ENCODE measurements at places on chromosomes 4 and X.

DNA sequence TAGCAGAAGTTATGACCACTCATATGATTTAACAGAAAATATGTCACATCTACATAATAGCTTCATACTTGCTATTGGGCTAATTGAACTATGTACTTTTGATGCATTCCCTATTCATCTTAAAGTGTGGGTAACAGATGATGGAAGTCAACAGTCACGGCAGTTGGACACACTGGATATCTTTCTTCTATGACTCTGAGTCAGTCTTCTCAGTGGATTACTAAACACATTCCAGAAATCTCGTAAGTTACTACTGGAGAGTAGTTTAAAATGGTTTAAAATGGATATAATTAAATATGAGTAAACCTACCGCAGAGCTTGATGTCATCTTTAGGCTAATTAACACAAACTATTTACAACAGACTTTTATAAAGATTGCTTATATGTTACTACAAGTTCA is 30.1 kb upstream of the CFAP299 start:
- peaks cover 15% of the 10 kb centered on the region for H3K27me3 ChIP-seq
- no peak overlapping the region for H3K27ac ChIP-seq
- no peak overlapping the region for H3K4me3 ChIP-seq
- H3K4me1 ChIP-seq, result no peaks in the 10 kb centered on the region
- DNase-seq, result no peak
- no peaks in the 10 kb centered on the region for H3K36me3 ChIP-seq

- no peak overlapping the region for H3K4me3 ChIP-seq
- H3K36me3 ChIP-seq, result peaks cover 37% of the 10 kb centered on the region
- peak overlapping the region; percentile 71 for H3K27ac ChIP-seq
- peaks cover 3% of the 10 kb centered on the region for H3K27me3 ChIP-seq
- no peak for DNase-seq
Measured at GRCh38 chr4:38050560-38051350, 90.6 kb downstream of the PTTG2 start.

DNA sequence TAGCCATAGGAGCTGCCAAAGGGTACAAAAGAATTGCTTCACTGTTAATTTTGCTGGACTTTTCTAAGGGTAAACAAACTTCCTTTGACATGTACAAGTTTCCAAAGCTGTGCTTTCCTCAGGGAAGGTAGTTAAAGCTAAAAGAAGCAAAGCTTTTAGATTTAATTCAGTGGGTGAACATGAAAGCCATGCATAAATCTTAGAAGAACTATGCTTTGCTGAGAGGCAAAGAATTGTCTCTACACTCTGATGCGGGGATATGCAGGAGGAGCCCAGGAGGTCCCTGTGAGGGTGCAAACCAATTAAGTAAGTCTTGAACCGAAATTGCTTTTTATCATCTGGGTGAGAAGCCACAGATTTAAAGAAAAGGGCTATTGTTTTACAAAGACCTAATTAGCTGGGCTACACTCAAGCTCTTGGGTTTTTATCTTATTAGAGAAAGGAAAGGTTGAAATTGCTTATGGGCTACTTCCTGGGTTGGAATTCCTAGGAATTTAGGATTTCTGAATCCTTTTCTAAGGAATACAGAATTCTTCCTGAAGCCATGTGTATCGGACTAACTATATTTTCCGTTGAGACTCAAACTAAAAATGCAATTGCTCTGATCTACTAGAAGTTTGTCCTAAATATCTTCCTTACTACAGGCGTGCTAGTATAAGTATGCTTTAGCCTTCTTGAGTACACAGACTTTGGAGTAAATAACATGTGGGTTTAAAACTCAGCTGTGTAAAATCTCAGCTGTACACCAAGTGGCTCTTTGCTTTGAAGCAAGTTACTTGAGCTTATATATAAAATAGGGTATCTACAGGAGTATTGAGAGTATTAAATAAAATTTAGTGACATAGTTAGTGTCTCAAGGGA is 188.4 kb upstream of the ANK2 start:
- H3K4me1 ChIP-seq, result peaks cover 49% of the 10 kb centered on the region
- peak overlapping the region; percentile 93 for H3K27ac ChIP-seq
- peak overlapping the region; percentile 62 for H3K4me3 ChIP-seq

GRCh38 chr4:157808796-157809383 is 363.9 kb downstream of the GASK1B start:
- H3K4me1 ChIP-seq, result peaks cover 5% of the 10 kb centered on the region
- H3K27me3 ChIP-seq, result no peaks in the 10 kb centered on the region
- DNase-seq, result no peak
- no peaks in the 10 kb centered on the region for H3K36me3 ChIP-seq

DNA sequence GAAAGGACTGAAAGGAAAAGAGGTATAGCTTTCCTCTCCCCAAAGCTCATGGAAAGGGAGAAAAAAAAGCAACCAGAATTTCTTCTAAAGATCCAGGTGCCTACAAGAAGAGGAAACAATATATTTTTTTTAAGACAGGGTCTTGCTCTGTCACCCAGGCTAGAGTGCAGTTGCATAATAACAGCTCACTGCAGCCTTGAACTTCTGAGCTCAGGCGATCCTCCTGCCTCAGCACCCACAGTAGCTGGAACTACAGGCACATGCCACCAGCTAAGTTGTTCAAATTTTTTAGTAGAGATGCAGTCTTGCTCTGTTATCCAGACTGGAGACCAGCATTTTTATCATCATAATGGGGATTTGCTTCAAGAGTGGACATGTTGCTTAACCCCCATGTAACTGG is 30.5 kb upstream of the BBS12 start:
- no peaks in the 10 kb centered on the region for H3K36me3 ChIP-seq
- no peak overlapping the region for H3K4me3 ChIP-seq
- H3K4me1 ChIP-seq, result no peaks in the 10 kb centered on the region
- no peak for DNase-seq
- H3K27ac ChIP-seq, result no peak overlapping the region
- H3K27me3 ChIP-seq, result no peaks in the 10 kb centered on the region

GRCh38 chr4:150561143-150561737 is 20.7 kb upstream of the MAB21L2 start:
- DNase-seq, result no peak
- H3K36me3 ChIP-seq, result peaks cover 16% of the 10 kb centered on the region
- no peak overlapping the region for H3K4me3 ChIP-seq
- no peaks in the 10 kb centered on the region for H3K4me1 ChIP-seq

DNA sequence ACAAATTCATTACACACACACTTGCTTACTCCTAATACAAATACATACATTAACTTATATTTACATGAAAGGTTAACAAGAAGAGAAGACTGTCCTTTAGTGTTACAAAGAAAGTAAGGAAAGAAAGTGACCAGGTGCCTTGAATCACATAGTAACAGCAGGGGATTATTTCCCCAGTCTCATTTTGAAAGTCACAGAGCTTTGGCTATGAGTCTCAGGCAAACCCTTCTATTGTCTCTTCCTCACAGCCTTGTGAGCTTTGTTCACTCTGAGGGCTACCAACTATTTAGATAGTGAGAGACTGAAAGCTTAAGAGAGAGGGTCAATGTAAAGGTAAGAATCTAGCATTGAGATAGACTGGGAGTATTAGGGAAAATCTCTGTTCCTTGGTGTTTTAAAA is 161.6 kb downstream of the NPNT start:
- H3K36me3 ChIP-seq, result peaks cover 4% of the 10 kb centered on the region
- no peak overlapping the region for H3K4me3 ChIP-seq
- H3K4me1 ChIP-seq, result no peaks in the 10 kb centered on the region
- H3K27ac ChIP-seq, result no peak overlapping the region
- DNase-seq, result no peak
- no peaks in the 10 kb centered on the region for H3K27me3 ChIP-seq

DNA sequence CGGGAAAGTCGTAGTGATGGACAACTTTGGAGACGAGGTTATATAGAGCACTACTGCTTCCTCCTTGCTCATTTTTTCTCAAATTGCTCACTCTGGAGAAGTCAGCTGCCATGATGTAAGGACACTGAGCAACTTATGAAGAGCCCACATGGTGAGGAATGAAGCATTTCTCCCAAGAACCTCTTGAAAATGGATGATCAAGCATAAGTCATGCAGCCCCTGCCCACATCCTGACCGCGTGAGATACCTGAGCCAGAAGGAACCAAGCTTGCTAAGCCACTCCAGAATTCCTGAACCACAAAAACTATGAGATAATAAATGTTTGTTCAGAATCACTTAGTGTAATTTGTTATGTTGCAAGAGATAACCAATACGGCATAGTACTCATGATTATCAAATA is 42.8 kb downstream of the PDE5A start:
- peaks cover 27% of the 10 kb centered on the region for H3K36me3 ChIP-seq
- no peaks in the 10 kb centered on the region for H3K4me1 ChIP-seq
- DNase-seq, result no peak
- H3K27ac ChIP-seq, result peak overlapping the region; percentile 39
- H3K27me3 ChIP-seq, result no peaks in the 10 kb centered on the region
- no peak overlapping the region for H3K4me3 ChIP-seq

DNA sequence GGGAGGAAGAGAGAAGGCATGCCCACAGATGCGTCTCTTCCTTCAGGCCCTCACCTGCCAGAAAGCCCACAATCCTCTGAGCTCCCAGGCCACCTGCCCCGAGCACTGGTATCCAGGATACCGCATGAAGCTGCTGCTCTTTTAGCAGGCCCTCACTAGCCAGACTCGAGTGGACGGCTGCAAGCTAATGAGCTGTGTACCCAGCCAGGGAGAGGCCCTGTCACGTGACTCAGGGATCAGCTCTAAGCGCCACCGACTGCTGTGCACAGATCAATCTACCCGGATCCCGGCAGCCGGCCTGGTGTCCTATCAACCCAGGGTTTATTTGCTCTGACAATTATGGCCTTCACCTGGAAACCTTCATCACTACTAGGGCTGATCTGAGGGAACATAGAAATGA is 39.0 kb downstream of the BCOR start:
- H3K27me3 ChIP-seq, result no peaks in the 10 kb centered on the region
- H3K27ac ChIP-seq, result no peak overlapping the region
- peaks cover 29% of the 10 kb centered on the region for H3K4me1 ChIP-seq
- H3K4me3 ChIP-seq, result no peak overlapping the region
- no peak for DNase-seq
- peaks cover 60% of the 10 kb centered on the region for H3K36me3 ChIP-seq

GRCh38 chrX:123504047-123504446 is 228.8 kb downstream of the THOC2 start:
- H3K4me3 ChIP-seq, result no peak overlapping the region
- H3K27ac ChIP-seq, result no peak overlapping the region
- no peaks in the 10 kb centered on the region for H3K36me3 ChIP-seq

DNA sequence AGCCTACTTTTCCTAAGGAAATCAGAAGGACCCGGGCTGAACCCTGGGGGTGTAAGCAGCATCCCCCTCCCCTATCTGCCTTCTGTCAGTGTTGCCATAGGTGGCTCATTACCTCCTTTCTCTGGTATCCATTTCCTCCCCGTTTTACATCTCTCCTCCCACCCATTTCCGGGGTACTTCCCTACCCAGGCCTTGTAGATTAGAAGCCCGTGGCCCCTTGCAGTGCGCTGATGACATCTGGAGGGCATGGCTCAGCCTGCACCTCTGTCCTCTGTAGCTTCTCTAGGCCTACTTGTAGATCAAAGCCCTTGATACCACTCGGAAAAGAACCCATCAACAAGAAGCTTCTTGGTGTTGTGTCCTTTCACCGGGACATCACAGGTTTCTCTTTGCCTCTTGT is 71.8 kb downstream of the NBDY start:
- no peaks in the 10 kb centered on the region for H3K27me3 ChIP-seq
- no peak overlapping the region for H3K4me3 ChIP-seq
- peak overlapping the region; percentile 73 for H3K27ac ChIP-seq
- no peak for DNase-seq
- peaks cover 26% of the 10 kb centered on the region for H3K36me3 ChIP-seq
- H3K4me1 ChIP-seq, result peaks cover 43% of the 10 kb centered on the region

DNA sequence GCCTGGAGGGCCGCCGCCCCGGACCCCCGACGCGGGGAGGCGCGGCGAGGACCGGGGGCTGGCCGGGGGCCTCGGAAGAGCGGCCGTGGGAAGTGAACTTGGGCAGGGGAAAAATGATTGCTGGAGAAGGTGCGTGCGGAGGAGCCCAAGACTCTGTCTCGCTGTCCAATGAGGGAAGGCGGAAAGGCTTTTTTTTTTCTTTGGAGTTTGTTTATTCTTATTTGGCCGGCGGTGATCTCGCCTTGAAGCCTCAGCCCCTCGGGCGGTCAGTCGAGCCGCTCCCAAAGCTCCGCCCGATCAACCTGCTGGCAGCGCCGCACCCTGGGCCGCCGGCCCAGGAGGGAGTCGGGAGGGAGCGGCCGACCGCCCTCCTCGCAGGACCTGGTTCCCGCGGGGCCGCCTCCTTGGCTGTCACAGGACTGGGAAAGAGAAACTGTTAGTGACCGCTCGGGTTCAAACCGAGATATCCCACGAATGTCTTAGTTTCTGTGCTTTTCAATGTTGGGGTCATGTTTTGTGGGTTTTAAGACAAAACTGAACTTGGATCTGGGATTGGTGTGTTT is 2.5 kb downstream of the CPEB2 start:
- DNase-seq, result peak; percentile 46
- peaks cover 32% of the 10 kb centered on the region for H3K27me3 ChIP-seq
- H3K36me3 ChIP-seq, result no peaks in the 10 kb centered on the region
- peaks cover 10% of the 10 kb centered on the region for H3K4me1 ChIP-seq
- no peak overlapping the region for H3K27ac ChIP-seq

GRCh38 chr4:158819942-158820786 is 51.3 kb downstream of the FNIP2 start:
- no peak overlapping the region for H3K4me3 ChIP-seq
- H3K27me3 ChIP-seq, result peaks cover 3% of the 10 kb centered on the region
- H3K27ac ChIP-seq, result no peak overlapping the region
- no peaks in the 10 kb centered on the region for H3K36me3 ChIP-seq

- DNase-seq, result no peak
- no peaks in the 10 kb centered on the region for H3K27me3 ChIP-seq
- no peak overlapping the region for H3K27ac ChIP-seq
- no peaks in the 10 kb centered on the region for H3K36me3 ChIP-seq
Measured at GRCh38 chrX:152313529-152314302, 137.4 kb downstream of the GABRA3 start.

DNA sequence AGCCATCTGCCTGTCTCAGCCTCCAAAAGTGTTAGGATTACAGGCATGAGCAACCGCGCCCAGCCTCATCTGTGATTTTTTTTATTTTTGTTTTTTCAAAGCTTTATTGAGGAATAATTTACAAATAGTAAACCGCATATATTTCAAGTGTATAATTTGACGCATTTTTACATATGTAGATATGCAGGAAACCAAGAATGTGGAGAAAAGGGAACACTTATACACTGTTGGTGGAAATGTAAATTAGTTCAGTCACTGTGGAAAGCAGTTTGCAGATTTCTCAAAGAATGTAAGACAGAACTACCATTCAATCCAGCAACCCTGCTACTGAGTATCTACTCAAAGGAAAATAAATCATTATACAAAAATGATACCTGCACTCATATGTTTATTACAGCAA is 85.9 kb downstream of the SLC16A2 start:
- H3K27me3 ChIP-seq, result peaks cover 5% of the 10 kb centered on the region
- H3K27ac ChIP-seq, result no peak overlapping the region
- H3K4me3 ChIP-seq, result no peak overlapping the region
- DNase-seq, result no peak
- peaks cover 11% of the 10 kb centered on the region for H3K36me3 ChIP-seq
- peaks cover 25% of the 10 kb centered on the region for H3K4me1 ChIP-seq

GRCh38 chrX:150200361-150200760 is 162.8 kb upstream of the MAMLD1 start:
- no peak overlapping the region for H3K27ac ChIP-seq
- no peak for DNase-seq
- H3K4me1 ChIP-seq, result no peaks in the 10 kb centered on the region

- peaks cover 14% of the 10 kb centered on the region for H3K27me3 ChIP-seq
- peaks cover 10% of the 10 kb centered on the region for H3K36me3 ChIP-seq
- no peak overlapping the region for H3K27ac ChIP-seq
- no peak overlapping the region for H3K4me3 ChIP-seq
- peaks cover 6% of the 10 kb centered on the region for H3K4me1 ChIP-seq
Measured at GRCh38 chr4:181970366-181970765, 272.8 kb upstream of the TENM3 start.
